Sciatic nerve (tissue), 2 donors: ENCODE measurements at places on chromosomes 5 and 9. TPM values are rescaled to one million over a fixed set of nuclear protein-coding genes. Genes with fewer than 3 reads are reported as not detected.

GRCh38 chr5:125719681-125720347 is 703.4 kb upstream of the GRAMD2B start:
- DNase-seq = no peak

- no peak for DNase-seq
Measured at GRCh38 chr5:34721327-34721726, 65.2 kb downstream of the RAI14 start.

GRCh38 chr5:1385395-1386273 is 40.7 kb upstream of the CLPTM1L start:
- DNase-seq = peak; percentile 88

- DNase-seq = no peak
Measured at GRCh38 chr5:176793343-176793699, 17.0 kb upstream of the UNC5A start.

DNA sequence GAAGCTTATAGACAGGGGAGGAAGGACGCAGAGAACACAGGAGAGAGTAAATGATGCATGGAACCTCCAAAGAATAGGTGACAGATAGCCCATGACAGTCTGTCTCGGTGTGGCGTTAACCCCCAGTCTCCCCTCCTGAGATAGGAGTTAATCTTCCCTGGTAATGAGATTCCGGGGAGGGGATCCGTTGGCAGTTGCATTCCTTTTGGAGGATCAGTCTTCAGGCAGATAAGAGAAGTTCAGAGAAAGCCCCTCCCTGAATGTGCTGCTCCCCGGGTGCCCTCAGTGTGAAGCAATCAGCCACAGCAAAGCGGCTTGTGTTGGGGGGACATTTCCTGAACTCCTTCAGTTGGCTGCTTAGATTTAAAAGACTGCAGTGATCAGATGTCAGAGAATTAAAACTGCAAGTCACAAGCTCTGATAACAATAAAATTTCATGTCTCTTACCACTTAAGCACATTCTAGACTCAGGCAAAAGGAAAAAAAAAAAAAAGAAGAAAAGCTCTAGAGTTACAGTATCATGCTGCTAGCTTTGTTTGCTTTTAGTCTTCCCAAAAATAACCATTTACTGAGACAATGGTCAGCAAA is 121.1 kb downstream of the EGFLAM start:
- DNase-seq = no peak

GRCh38 chr5:55817030-55817429 is 34.1 kb upstream of the IL31RA start:
- no peak for DNase-seq

GRCh38 chr9:137744632-137745183 is 125.9 kb downstream of the EHMT1 start:
- DNase-seq = no peak

DNA sequence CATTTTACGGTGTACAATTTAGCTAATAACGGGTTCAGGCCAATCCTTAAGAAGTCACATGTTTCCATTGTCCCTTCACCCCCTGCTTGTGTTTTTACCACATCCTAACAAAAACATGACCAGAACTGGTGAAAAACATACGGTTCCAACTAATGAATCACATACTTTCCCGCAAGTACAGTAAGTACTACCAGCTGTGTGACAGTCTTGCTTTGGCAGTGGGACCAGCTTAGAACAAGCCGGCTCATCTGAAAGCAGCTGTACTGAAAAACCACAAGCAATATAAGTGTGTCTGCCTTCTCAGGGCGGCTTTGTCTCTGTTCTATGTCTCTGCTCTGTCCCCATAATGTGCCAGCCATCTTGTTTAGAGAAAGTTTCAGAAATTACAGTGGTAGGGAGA is 242.5 kb downstream of the BNC2 start:
- no peak for DNase-seq

- DNase-seq = no peak
Measured at GRCh38 chr9:115422932-115423440, 305.0 kb upstream of the TNC start.

DNA sequence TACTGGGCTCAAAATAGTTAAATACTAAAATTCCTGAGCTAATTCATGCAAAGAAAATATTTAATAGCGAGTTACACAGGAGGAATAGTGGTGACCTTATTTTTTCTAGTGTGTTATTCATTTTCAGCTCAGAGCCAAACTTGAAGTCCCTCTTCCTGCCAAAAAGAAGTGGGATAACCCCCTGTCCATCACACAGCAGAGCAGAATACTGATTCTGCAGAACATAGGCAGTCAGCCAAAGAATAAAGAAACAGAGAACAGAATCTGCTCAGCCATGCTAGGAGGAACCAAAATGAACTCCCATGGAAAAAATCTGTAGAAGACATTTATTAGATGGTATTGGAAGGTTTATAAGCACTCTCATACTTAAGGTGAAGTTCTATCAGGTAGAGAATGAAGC is 49.4 kb upstream of the GRIN3A start:
- no peak for DNase-seq

DNA sequence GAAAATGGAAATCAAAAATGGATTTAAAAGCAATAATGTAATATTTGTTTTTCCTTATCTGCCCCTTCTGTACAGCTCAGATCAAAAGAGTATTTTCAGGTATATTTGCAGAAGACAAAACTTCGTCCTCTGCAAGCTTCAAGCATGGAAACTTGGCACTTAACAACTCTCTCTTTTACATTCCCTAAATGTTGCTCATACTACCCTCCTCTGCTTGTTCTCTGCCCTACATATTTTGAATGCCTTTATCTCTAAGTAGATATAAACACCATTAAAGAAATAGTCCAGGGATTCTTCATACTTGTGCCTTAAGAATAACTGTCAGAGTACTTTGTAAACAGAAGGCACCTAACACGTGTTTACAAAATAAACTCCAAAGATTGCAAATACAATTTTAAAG is 19.2 kb upstream of the SMC2 start:
- no peak for DNase-seq

DNA sequence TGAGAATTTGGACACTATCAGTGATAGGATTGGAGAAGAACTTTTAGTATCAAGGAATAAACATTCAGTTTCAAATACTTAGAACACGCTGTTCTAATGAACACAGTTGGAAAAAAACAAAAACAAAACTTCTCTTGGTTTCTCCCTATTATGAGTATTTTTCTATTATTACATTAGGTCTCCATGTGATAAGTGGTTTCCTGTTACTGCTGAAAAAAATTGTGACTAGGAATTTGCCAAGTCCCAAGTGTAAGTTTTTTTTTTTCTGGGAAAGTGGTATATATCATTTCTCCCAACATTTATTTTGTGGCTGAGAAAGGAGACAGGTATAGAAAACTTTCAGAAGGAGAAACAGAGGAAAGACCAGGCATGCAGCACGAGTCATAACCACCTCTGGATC is 41.1 kb downstream of the PCSK1 start:
- no peak for DNase-seq

- DNase-seq = no peak
Measured at GRCh38 chr5:36152324-36153297, 700 bp downstream of the SKP2 start.

DNA sequence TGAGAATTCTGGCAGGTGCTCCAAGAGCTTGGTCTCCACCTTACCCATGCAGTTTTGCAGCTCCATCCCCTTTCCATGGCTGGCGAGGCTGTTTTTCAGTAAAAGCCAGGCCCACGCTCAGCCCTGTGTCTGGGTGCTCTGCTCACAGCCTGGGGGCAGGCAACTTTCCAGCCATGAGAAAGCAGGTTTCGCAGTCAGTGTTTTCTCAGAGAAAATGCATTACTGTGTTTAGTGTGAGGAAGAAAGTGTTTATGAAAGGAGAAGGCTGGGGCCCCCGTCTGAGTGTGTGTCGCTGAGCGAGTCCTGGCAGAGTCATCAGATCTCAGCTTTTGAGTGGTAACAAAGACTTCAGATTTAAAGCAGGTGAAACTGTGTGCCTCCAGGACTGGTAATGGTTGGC is 248.1 kb downstream of the IRX1 start:
- no peak for DNase-seq

- no peak for DNase-seq
Measured at GRCh38 chr5:124512236-124512635, 234.2 kb downstream of the ZNF608 start.

GRCh38 chr5:178434851-178435250 is 155.3 kb downstream of the COL23A1 start:
- no peak for DNase-seq

- no peak for DNase-seq
Measured at GRCh38 chr5:133232011-133232410, 180.2 kb downstream of the HSPA4 start.

DNA sequence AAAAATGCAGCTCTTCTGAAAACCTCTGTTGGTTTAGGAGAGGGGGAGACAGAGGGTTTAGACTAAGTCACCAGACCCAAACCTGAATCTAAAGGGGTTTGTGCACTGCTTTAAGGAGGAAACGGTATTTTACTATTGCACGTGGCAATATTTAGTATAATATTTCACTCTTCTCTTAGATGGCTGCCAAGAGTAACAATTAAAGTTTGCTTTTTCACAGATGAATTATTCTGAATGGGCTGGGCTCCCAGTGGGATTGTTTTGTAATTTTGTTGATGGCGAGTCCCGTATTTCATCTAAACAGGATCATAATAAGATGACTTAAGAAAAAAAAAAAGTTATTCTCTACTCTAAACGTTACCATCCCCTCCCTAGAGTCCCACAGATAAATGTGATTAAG is 245.4 kb downstream of the PCSK5 start:
- no peak for DNase-seq

- no peak for DNase-seq
Measured at GRCh38 chr5:135602882-135603721, 24.3 kb upstream of the CXCL14 start.

GRCh38 chr5:67941614-67942401 is 273.7 kb upstream of the PIK3R1 start:
- DNase-seq = no peak

GRCh38 chr5:1153428-1153827 is 41.6 kb upstream of the SLC12A7 start:
- no peak for DNase-seq

DNA sequence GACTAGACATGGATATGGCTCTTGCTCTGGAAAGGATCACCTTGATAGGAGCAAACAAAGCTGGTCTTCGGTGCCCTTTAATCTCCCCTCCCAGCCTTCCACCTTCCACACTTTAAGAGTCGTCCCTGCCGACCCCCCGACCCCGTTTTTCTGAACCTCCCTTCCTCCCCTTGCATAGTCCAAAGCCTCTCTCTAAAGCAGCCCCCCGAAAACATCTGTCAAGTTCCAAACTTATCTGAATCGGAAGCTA is 423 bp upstream of the NUP214 start:
- no peak for DNase-seq

DNA sequence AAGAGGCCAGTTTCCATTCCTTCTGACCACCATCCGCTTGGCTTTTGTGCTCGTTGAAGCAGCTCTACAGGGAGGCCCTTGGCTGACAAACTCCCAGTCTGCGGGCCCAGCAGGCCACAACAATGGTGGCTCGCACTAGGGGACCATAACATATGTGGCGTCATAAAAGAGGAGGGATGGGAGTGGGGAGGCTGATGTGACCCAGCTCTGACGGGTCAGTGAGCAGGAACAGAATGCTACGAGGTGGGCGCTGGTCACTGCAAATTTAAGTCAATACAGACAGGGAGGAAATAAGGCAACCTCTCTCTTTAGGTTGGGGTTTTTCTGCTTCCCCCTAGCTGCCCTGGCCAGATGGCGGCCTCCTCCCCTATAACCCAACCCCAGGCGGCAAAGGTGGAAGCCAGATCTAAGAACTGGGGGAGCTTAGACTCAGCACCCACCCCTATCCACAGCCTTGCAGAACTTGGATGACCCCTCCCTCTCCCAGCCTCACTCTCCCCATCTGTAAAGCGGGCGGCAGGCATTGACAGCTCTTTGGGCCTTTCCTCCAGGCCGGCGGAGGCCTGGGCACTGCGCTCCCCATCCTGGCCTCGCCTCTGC is 778 bp downstream of the FRRS1L start:
- no peak for DNase-seq

DNA sequence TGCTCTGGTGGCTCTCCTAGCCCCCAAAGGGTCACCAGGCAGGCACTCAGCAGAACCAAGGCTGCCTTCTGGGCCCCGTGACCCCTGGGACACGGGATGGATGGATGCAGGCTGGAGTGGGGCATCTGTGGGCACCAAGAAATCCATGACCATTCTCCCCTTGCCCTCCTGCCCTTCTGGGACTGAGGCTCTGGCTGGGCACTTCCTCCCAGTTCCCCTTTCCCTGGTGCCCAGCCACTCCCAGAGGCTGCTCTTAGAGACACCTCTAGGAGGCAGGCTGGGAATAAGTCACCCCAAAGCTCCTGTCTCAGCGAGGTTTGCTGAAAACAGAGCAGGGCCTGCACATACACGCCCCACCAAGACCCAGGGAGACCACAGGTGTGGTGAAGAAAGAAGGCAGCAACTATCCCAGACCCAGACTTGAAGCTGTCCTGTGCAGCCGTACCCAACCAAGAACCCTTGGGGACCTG is 943 bp downstream of the STING1 start:
- no peak for DNase-seq

- DNase-seq = no peak
Measured at GRCh38 chr9:131516100-131516499, 13.4 kb downstream of the POMT1 start.

DNA sequence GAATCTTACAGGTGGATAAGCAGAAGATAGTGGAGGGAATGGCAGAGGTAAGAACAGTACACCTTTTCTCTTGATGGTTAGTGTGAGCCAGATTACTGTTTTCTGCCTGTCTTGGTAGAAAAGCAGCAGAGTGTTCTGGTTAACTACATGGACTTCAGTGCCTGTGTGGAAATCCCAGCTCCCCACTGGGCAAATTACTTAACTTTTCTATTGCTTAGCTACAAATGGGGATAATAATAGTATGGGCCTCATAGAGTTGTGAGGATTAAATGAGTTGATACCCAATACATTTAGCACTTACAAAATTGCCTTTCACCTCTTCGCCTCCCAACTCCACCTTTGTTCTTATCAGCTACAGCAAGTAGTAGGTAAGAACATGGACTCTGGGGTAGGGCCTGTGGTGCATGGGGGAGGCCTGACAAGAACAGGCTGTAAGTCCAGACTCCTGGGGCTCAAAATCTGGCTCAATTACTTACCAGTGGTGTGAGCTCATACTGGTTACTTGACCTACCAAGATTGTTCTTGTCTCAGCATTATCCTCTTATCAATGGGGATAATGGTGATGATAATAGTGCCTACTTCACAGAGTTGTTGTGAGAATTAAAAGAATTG is 125.1 kb downstream of the LIFR start:
- DNase-seq = no peak

LCN15 gene
- not detected for total RNA-seq

GRM6 gene
- not detected for total RNA-seq

OLFML2A gene
- 110 TPM for total RNA-seq

TPPP gene
- 3.4 TPM for total RNA-seq

CSF2 gene
- total RNA-seq = not detected

FOXD4L6 gene
- not detected for total RNA-seq

RNF224 gene
- total RNA-seq = not detected

KCNV2 gene
- total RNA-seq = not detected

TSLP gene
- total RNA-seq = 0.22 TPM

FCN2 gene
- not detected for total RNA-seq

ARHGEF28 gene
- total RNA-seq = 51.8 TPM

PCDHB2 gene
- 3.8 TPM for total RNA-seq

RAD23B gene
- 83.4 TPM for total RNA-seq

SCGB3A1 gene
- not detected for total RNA-seq

TPD52L3 gene
- not detected for total RNA-seq

RNF14 gene
- total RNA-seq = 58.1 TPM

THBS4 gene
- total RNA-seq = 111 TPM

EFNA5 gene
- total RNA-seq = 18.5 TPM

BHMT2 gene
- total RNA-seq = 33.2 TPM

PCDHGB1 gene
- 7.8 TPM for total RNA-seq

GMCL2 gene
- total RNA-seq = not detected

SYK gene
- 25.6 TPM for total RNA-seq

SNX24 gene
- 38.2 TPM for total RNA-seq
